Activated CD8-positive, alpha-beta memory T cell treated with anti-CD3 and anti-CD28 coated beads, Interleukin-2, amount 50 U/mL, for 48 hours (primary cell): ENCODE measurements at places on chromosomes 6 and 20.

- peak; percentile 35 for DNase-seq
Observed at GRCh38 chr6:151069641-151070040, 170.1 kb upstream of the AKAP12 start.

- DNase-seq, result no peak
Observed at GRCh38 chr6:91079969-91080368, 493.1 kb upstream of the MAP3K7 start.

GRCh38 chr6:15276036-15276985 lies 30.4 kb downstream of the JARID2 start:
- DNase-seq, result no peak

DNA sequence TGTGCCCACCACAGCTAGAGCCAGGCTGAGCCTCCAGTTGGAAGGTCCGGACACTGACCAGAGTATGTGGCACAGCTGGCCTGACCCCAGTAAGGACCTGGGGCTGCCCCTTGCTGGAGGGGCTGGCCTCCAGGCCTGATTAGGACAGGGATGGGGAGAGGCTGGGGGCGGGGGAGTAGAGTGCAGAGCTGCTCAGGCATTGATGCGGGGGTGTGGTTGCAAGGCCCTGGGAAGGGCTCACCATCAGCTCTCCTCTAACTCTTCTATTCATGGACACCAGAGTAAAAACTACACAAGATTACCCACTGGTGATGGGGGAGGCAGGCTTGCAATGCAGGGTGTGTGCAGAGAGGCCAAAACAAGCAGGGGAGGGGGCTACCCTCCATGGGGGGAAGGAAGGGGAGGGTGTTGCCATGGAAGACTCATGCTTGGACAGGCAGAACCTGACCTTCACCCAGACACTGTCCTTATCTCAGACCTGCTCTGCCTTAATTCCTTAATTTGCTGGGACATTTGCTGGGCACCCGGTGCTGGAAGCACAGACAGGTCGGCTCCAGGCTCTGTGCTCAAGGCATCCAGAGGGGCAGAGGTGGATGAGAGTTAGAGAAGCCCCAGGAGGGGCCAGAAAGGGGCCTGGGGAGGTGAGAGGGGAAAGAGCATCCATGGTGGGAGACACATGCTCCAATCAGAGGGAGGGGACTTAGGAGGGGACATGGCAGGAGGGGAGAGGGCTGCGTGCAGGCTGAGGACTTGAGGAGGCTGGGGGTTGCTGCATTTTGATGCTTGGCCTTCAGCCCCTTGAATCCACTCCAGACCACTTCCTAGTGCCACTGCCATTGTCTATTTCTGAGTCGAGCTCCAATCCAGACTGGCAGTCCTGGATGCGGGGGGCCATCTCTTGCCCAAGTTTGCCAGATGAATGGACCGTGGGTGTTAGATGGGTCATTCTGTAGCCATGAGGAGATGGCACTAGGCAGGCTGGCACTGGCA lies 7.6 kb upstream of the EMILIN3 start:
- DNase-seq, result no peak

DNA sequence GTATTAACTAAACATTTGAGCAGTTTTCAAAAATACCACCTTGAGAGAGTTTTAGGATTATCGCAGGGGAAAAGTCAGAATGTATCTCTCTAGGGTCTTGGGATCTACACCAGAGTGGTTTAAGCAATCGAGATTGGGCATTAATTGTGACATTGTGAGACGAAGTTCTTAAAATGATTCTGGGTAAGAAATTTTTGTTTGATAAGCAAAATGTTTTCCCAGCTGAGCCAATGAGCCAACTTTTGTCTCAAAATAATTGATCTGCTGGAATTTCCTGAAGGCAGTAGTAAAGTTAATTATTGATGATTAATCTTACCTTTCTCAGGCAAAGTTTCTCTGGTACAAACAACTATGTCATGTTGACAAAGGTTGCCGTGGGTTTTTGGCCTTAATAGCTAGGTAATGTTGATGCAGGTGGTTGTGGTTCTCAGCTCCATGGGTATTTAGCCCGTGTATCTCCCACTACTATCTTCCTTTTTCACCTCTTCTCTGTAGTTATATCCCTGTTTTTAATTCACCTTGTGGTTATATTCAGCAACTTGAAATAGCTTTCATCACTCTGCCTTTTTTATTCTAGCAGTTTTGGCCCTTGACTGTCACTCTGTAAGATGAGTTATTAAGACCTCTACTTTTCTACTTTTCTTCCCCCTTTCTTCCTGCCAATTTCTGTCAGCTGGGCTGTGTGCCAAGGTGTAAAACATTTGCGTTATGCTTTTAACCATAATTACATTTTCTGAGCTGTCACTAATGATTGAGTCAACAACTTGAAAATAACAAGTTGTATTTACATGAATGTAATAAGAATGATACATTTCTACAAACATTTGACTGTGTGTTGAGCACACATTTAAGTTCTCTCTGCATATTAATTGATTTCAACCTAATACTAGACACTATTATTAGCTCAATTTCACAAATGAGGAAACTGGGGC lies 368.3 kb upstream of the BTBD3 start:
- no peak for DNase-seq

- no peak for DNase-seq
Observed at GRCh38 chr6:110063594-110064263, 85.6 kb downstream of the GPR6 start.
